Hematopoietic multipotent progenitor cell treated with erythropoietin and hydrocortisone succinate and interleukin-3 and kit ligand, for 6 days (in vitro differentiated cells): ENCODE measurements at places on chromosomes 1 and 21.

DNA sequence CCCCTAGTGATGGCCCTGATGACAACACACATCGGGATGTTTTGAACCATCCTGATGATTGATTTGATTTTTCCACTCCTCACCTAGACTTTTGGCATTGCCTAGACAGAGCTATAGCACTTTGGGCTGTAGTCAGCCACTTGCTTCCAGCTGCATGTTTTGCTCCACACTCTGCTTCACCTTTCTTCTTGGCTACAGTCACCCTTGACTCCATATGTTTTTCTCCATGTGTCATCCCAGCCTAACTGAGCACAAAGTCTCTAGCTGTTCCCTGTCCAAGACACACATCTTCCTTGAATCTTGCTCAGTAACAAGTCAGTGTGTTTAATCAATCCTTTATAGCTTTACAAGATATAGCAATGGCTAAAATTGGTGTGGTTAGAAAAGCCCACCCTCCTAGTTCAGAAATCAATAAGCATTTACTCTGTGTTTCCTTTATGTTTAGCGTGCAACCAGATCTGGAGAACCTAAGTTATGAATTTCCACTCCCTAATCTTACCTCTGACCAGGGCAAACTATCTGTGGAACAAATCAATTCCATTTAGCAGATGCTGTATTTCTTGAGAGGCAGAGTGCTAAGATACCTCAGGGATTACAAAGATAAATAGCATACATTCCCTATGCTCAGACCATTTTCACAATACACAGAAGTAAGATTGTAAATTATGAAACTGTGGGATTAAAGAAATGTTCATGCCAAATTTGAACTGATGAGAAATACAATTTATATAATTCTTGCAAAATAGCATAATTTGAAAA, 98.4 kb upstream of the LYPLAL1 start:
- DNase-seq = no peak

GRCh38 chr1:51506537-51506936, 12.5 kb downstream of the EPS15 start:
- DNase-seq = peak; percentile 47

DNA sequence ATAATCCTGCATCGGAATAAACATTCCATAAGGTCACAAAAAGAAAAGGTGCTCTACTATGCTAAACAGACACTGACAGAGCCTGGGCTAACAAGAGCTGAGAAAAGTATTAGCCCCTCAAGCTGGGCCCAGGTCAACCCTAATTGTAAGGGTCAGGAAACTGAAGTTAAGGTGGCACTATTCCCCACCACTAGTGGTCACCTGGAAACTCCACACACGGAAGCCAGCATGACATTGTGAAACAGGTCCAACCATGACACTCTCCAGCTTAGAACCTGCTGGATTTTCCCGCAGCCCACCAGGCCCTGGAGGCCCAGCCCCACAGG, 1.2 kb downstream of the PTTG1IP start:
- DNase-seq = no peak

DNA sequence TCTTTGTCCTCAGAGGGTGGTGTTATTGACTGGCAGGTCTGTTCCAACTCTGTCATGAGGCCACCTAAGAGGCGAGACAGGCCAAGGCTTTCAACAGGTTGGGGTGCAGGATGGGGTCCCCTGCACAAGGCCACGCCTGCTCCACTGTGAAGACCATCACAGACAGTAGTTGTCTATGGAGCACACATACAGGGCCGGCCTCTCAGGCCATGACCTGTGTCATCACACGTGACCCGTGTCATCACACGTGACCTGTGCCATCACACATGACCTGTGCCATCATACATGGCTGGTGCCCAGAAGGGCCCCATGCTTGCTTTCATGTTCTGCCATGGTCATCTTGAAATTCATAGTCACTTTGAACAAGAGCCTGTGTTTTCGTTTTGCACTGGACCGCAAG, 91.9 kb downstream of the ARHGEF10L start:
- no peak for DNase-seq

GRCh38 chr1:199335496-199335895, 692.0 kb upstream of the NR5A2 start:
- DNase-seq = no peak

GRCh38 chr21:29708401-29708800, 231.4 kb downstream of the GRIK1 start:
- no peak for DNase-seq
